ENCODE measurements at places on chromosomes 1 and 21.

GRCh38 chr1:93638981-93639380 lies 42.7 kb downstream of the BCAR3 start:
- DNase-seq = no peak

DNA sequence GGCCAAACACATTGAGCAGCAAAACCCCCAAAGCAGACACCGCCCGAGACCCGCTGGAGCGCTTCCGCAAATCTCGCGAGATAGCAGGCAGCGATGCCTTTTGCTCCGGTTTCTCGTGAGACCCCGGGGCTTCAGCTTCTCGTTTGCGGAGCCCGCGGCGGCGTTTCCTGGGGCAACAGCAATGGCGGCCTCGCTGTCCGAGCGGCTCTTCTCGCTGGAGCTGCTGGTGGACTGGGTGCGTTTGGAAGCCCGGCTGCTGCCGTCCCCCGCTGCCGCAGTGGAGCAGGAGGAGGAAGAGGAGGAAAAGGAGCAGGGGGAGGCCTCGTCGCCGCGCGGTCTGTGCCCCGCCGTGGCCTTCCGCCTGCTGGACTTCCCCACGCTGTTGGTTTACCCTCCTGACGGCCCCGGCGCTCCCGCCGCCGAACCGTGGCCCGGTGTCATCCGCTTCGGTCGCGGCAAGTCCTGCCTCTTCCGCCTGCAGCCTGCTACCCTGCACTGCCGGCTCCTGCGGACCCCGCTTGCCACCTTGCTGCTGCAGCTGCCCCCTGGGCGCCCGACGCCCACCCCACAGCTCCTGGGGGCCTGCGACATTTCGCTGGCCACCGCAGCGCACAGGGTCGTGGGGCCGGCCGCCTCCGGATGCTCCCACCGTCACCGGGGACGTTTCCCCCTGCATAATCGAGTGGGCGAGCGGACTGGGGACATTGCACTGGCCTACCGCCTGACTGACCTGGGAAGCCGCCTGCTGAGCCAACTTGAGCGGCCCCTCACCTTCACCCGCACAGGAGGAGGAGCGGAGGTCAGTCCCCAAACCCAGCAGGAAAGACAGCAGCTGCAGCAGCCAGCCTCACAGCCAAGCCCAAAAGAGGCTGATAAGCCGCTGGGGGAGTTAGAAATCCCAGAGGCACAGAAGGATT lies at the start of gene MAP10:
MAP10 (plus strand) TSS at position 148 of the 917 bp plus-strand sequence; CDS start at position 182, 34 bp downstream.
- DNase-seq = no peak

GRCh38 chr1:19708567-19709110 lies 44.0 kb downstream of the HTR6 start:
- no peak for DNase-seq

DNA sequence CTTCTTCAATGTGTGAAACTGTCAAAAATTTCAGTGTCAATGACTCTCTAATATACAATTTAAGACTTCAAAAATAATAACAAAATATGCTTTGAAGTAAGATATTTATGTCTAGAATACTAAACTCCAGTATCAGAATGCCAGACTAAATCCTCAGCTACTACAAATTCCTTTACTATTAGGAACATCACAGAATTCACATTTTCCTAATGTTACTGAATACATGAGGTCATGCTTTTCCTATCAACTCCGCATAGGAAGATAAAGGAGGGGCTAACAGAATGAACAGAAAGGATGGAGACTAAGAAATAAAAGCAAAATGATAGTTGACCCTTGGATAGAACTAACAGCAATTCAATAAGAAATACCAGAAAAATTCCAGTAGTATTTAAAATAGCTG lies 292.7 kb downstream of the SDCCAG8 start:
- DNase-seq = no peak

DNA sequence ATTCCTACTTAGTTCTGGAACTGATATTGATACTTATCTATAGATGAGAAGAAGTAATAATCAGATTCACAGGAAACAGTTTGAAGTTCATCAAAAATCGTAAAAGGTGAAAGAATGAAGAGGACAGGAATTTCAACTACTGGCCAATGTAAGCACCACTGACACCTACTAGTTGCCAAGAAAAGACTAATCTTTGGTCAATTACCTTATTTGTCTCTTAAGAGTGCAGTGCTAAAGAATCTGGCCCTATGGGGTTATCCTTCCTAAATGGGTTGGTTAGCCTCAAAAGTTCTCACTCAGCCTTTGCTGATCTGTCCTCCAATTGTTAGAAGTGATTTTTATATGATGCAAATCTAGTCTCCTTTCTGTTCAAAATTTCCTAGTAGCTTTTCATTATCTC lies 29.5 kb downstream of the ADSS2 start:
- no peak for DNase-seq
